Nucleus accumbens (tissue), 56 donors: ENCODE measurements at places on chromosomes 2 and 18.

GRCh38 chr2:161243312-161243711, 64.9 kb upstream of the PSMD14 start:
- DNase-seq = no peak

- DNase-seq = no peak
These were observed 122.2 kb upstream of the PXDN start for GRCh38 chr2:1866402-1867111.

GRCh38 chr2:128682729-128683284, 364.1 kb upstream of the HS6ST1 start:
- DNase-seq = no peak

- DNase-seq = no peak
These were observed 121.8 kb downstream of the MAIP1 start for GRCh38 chr2:200077210-200077650.

DNA sequence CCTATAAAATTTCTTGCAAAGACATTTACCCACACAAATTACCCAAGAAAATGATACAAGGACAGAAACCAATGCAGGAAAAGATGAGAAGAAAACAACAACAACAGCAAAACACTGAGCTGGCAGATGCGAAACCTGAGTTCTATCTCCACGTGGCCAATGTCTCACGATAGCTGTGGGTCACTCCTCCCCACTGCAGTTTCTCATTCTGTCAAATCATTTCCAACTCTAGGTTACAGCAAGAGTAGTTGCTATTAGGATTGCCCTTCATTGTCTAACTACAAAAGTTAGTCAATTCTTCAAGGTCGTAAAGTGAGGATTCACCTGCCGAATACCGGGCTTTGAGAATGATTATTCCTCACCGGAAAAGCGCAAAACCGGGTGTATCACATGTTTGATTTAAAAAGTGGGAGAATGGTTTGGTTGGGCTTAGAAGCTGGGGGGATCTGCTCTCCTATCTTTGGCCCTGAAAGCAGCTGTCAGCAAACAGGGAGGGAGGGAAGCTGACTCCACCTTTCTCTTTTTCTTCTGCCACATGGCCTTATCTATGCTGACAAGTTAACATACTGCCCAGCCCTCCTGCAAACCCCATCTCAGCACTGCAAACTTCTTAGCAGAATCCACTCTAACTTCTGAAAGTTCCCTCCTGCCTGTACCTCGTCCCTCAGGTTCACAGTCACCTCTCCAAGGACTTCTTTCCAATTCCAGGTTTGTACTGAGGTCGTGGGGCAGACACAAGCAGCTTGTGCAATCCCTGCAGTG, 473.0 kb downstream of the SOX11 start:
- no peak for DNase-seq

DNA sequence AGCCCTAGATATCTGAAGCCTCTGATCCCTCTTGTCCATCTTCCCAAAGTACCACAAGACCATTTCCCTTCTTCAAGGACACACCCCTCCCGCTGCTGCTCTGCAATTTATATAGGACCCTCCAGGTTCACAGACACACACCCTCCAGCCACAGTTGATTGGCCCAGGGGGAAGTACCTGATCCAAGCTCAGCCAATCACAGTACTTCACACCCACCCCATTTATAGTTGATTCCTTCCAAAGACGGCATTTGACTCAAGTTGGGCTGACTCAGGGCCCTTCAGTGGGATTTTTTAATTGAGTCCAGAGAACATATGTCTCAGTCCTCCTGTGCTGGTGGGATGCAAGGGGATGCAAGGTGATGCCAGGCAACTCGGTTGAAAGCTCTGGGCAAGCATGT, 59.2 kb downstream of the GYPC start:
- DNase-seq = no peak

GRCh38 chr2:111950236-111950635, 51.8 kb downstream of the MERTK start:
- DNase-seq = no peak

GRCh38 chr2:129285012-129285411, 694.5 kb upstream of the RAB6C start:
- no peak for DNase-seq

DNA sequence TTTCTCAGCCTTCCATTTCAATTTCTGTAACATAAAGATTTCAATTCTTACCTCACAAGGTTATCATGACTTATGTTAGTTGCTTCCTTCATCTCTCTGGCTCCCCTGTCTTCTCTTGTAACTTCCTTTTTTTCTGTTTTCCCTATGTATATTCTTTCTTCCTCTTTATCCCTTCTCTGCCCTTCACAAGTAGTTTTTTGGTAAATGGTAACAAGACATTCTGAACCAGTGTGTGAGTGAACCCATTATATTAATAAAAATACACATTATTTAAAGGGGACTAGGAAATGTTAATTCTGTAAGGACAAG, 8.4 kb downstream of the ACSL3 start:
- DNase-seq = no peak

GRCh38 chr2:142445023-142445422, 314.2 kb upstream of the LRP1B start:
- no peak for DNase-seq

DNA sequence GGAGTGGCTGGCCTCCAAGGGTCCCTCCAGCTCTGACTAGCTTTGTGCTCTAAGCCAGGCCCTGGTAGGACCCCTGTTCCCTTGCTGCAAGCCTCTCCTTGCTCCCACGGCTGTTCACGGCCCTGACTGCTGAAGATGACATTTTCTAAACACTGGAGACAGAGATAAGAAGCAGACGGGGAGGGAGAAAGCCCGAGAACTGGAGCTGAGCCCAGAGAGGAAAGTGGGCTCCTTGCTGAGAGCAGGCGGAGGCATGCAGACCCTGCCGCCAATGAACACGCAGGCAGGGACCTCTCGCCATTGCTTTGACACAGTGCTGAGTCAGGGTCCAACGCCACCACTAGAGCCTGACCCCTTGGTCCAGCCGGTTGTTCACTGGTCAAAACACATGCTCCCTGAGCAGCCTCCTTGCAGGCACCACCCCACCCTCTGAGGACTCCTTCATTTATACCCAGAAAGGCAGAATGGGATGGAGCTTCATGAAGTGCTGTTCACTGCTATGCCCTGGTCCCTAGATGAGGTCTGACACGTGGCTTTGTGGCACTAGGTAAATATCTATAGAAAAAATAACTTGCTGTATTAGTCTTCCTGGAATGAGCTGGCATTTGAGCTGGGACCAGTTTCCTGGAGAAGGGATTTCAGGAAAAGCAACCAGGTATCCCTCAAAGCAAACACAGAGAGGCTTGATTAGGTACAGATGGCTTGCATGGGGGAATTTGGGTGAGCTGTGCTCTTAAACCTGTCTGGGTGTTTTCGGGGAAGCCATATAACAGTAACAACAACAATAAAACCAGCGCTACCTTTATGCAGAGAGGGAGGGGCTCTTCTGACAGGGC, 65.7 kb downstream of the MCFD2 start:
- no peak for DNase-seq

GRCh38 chr2:141723814-141724213, 407.0 kb downstream of the LRP1B start:
- DNase-seq = no peak

DNA sequence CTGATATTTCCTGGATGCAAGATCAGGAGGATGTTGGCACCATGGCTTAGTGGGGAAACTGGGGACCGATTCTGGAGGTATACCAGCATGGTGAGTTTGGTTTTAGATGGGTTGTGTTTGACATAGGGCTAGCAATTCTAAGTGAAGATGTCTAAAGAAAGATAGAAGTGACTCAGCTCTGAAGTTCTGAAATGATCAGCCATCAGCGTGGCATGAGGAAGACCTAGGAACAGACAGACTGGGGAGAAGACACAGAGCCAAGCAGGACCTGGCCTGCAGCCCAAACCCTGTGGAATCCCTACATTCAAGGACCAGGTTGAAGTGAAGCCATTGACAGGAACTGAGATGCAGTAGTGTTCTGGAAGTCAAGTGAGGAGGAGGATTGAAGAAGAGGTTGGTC, 39.8 kb downstream of the HRH4 start:
- DNase-seq = no peak

- no peak for DNase-seq
These were observed 58.6 kb downstream of the FANCL start for GRCh38 chr2:58182527-58182926.

- no peak for DNase-seq
These were observed 158.3 kb downstream of the EML6 start for GRCh38 chr2:54881759-54882158.

GRCh38 chr18:11392292-11392691, 217.1 kb upstream of the SLC35G4 start:
- DNase-seq = no peak

GRCh38 chr2:3293221-3293620, 84.4 kb downstream of the EIPR1 start:
- no peak for DNase-seq

DNA sequence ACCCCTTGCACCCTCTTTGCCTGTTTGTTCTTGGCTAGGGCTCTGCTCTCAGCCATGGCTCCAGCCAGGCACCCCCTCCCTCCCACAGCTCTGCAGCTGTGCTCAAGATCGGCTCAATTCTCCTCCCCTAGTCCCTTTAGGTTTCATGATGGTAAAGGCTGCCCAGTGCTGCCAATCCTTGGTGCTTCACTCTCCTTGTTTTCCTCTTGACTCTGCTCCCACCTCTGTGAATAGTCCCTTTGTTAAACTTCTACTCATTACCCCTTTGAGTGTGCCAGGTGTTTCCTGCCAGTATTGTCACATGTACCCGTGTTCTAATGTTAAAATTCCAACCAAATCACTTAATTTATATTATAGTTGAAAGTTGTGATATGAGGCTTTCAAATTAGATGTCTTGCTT, 101.0 kb upstream of the CERS6 start:
- no peak for DNase-seq

- DNase-seq = no peak
These were observed 54.4 kb upstream of the SEC11C start for GRCh38 chr18:59085126-59085794.

- no peak for DNase-seq
These were observed 1.6 kb downstream of the CNDP2 start for GRCh38 chr18:74497778-74498177.

GRCh38 chr18:79321625-79322405, 73.9 kb upstream of the NFATC1 start:
- DNase-seq = no peak

DNA sequence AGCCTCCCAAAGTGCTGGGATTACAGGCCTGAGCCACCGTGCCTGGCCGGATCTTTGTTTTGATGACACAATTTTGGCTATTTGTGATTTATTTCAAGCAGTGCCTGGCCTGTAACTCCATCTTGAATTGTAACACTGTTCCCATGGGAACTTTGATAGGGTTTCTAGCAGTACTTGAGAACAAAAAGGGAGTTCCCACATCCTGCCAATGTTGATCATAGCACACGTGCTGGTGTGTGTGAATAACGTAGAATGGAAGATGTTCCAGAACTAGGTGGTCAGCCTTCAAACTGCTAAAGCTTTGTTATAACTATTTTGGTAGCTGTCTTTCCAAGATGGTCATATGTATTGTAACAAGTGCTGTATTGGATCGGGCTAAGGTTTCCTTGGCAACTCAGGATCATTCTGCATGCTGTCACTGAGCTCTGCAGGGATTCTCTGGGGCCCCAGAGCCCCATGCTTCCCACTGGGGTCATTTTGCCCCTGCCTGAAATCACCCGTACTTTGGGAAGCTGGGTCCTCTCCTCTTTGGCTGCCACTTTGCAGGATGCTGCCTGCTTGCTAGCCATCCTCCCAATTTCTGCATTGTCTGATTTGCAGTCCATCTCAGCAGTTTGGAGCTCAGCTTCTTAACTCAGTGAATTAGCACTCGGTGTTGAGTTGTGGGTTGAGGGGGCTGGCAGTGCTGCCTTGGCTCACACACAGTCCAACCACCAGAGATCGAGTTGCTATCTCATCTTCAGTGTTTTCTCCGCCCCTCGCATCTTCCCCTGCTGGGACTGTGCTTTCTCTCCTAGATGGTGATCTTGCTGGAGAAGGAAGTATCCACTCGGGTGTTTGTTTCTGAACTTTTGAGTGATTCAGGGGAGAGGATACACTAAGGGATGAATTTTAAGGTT, 26.8 kb downstream of the SH3RF3 start:
- DNase-seq = no peak

- no peak for DNase-seq
These were observed 63.3 kb downstream of the COL3A1 start for GRCh38 chr2:189037518-189037917.

- DNase-seq = no peak
These were observed 80.9 kb downstream of the CERS6 start for GRCh38 chr2:168536925-168537466.

- DNase-seq = no peak
These were observed 61.4 kb upstream of the NEUROD1 start for GRCh38 chr2:181741756-181742155.

- DNase-seq = no peak
These were observed at the start of gene IL1A for GRCh38 chr2:112784199-112785189. IL1A (minus strand) TSS chr2:112784493; CDS start chr2:112783770, 723 bp downstream.

DNA sequence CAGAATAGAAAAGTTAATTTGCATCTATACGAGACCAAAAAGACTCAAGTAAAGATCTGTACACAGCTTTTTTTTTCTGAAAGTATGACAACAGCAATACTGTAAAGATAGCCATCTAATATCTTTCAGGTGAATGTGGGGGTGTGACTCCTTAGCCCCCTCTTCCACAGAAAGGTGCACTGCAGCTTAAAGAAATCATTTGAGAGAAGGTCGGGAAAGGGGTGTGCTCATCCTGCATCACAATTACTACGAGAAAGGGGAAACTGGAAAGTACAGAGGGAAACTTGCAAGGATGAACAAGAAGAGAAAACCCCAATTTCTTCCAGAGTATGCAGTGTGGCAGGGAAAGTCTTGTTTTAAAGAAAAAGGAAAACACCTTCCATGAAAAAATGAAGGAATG, 255.6 kb downstream of the CCDC178 start:
- DNase-seq = no peak

- DNase-seq = no peak
These were observed at the start of gene SLC9A2 for GRCh38 chr2:102619414-102620319. SLC9A2 (plus strand) TSS chr2:102619553; CDS start chr2:102619849, 296 bp downstream.

DNA sequence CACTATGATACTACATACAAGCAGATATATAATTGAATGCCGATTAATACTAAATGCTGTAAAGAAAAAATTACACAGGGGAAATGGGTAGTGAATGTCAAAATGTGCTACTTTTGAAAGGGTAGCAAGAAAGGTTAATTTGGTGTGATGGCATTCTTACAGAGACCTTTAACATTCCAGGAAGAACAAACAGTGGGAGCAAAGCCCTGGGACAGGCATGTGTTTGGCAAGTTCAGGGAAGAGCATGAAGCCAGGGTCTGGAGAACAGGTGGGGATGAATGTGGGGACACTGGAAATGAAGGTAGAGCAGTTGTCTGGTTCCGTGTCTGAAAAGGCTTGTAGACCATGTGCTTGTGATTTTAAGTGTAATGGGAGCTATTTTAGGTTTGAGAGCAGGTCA, 82.2 kb upstream of the CYTIP start:
- no peak for DNase-seq

GRCh38 chr2:129764376-129765325, 214.8 kb upstream of the RAB6C start:
- DNase-seq = no peak
